T-helper 17 cell (primary cell): ENCODE measurements at places on chromosomes 3 and 15. TPM values are rescaled to one million over a fixed set of nuclear protein-coding genes. Genes with fewer than 3 reads are reported as not detected.

GRCh38 chr3:106590216-106590615 is 721.4 kb upstream of the CBLB start:
- no peak for DNase-seq

DNA sequence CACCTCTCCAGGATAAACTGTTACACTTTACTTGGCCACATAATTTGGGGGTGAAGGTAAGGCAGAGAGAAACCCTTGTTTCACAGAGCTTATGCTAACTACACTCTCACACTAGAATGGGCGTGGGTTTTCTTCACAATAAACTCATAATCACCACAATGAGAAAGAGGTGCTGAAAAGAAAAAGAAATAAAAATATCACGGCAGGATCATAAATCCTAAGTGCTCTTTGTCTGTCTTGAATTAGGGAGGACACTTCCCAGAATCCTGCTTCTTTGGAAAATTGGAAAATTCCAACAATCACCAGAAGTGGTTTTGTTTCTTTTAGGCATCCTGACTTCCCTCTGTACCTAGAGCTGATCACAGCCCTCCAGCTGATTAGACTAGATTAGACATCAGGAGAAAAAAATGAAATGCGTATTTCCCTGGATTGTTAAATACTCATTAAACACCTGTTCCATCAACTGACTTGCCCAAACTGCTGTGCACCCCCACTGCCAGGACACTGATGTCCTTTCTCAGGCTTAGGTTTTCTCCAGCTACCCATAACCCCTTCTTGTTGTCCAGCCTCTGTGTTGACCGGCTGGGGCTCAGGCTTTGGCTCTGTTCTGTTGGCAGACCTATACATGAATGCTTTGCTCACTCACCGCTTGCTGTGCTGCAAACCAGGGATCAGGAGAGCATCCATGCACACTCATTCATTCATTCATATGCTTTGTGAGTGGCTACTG is 41.6 kb upstream of the ACKR4 start:
- no peak for DNase-seq

DNA sequence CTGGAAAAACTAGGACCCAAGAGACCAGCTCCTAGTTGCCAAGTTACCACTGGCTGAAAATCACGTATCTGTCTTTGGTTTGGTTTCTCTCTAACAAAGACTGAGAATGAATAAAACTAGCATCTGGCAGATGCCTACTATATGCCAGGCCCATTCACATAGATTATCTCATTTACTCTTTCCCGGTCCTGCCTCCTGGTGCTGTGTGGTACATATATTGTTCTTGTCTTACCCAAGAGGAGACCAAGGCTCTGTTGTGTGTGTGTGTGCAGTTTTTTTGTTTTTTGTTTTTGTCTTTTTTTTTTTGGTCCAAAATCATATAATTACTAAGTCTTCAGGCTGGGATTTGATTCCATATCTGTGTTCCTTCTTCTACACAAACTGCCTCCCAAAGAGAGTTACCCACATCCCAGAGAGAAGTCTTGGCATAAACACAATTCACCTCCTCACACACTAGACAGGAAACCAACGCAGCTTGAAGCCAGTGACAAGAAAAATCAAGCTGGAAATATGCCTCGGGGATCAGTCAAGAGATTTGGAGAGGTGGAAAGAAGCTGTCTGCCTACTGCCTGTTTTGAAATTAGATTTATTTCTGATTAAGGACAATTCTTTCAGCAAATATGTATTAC is 891 bp downstream of the AHSG start:
- DNase-seq: no peak

DNA sequence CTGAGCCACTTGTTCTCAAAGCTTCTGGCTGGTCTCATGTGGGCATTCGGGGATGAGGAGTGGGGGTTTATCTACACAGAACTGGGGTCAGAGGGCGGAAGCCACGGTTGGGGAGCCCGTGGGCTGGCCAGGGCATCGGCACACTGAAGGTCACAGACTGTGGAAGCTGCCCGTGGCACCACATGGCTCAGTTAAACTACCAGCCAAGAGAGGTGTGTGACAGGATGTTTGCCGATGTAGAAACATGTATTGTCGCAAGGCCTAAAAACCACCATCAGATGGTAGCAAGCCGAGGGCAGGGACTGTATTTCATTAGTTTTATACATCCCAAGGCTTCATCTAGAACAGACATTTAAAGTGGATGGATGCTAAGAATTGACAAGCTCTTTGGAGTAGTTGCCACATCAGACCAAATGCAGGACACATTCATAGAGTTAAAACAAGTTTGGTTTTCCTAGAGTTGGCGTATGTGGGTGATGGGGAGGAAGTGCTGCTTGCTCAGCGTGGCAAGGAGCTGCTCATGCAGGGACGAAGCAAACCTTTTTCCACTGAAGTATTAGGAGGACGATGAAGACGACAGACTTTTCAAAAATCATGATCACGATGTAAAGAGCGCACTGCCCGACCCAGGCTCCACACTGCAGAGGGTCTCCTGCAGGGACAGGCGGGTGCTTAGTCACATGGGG is 9.6 kb upstream of the MUSTN1 start:
- no peak for DNase-seq

GRCh38 chr3:154872074-154872473 is 208.0 kb upstream of the MME start:
- DNase-seq: no peak

DNA sequence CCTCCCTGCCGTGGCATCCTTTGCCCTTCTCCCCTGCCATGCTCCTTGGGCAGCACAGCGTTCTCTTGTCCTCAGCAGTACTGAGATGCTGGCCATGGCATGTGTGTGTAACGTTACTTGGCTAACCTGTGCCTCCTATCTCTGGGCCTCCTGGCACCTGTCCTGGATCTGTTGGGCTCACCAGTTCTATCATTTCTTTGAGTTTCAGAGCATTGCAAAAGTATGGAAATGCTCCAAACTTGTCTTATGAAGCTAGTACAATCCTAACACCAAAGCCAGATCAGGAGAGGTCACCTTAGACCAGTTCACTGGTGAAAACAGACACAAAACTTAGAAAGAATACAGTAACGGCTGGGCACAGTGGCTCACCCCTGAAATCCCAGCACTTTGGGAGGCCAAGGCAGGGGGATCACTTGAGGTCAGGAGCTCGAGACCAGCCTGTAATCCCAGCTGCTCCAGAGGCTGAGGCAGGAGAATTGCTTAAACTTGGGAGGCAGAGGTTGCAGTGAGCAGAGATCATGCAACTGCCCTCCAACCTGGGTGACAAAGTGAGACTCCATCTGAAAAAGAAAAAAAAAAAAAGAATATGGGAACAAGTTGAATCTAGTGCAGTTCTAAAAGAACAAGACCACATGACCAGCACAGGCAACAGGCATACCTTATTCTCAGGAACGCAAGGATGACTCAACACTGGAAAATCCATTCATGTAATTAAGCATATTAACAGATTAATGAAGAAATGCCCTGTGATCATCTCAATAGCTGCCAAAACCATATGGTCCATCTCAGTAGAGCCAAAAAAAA is 62.4 kb upstream of the TRPM1 start:
- DNase-seq: no peak

GRCh38 chr15:69298354-69298696 is 387 bp upstream of the PAQR5 start:
- no peak for DNase-seq

DNA sequence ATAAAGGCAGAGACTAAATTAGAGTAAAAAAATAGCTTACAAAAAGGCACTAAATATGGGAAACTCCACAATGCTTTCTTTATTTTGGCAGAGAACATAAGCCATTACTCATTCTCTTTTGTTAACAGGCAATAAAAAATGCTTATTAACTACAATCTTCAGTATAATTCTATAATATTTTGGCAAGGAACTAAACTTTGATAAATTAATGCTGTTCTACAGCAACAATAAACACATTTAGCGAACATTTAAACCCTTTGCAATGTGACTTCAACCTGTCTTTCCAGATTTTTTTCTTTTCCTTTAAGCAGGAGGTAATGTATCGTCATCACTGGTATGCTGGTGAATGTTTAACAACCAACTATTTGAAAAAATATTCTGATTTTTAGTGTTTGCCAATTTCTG is 42.2 kb upstream of the POU1F1 start:
- DNase-seq: no peak

DNA sequence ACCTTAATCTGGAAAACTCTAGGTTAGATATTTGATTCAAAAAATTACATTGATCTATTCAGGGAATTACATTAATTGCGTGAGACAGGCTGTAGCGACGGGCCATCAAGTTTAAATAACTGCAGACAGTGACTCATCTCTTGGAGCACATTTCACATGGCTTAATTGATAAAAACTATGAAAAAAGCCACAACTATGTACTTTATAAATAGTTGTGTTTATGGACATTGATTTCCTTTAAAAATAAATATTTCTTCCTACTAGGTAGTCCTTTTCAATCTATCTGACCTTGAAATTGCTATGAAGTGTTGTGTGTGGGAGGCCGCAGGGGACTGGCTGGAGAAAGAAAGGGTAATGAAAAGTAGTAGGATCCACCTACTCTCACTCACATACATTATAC is 157.8 kb downstream of the IL1RAP start:
- no peak for DNase-seq

GRCh38 chr3:33105341-33105948 is 8.4 kb upstream of the CRTAP start:
- DNase-seq: no peak

DNA sequence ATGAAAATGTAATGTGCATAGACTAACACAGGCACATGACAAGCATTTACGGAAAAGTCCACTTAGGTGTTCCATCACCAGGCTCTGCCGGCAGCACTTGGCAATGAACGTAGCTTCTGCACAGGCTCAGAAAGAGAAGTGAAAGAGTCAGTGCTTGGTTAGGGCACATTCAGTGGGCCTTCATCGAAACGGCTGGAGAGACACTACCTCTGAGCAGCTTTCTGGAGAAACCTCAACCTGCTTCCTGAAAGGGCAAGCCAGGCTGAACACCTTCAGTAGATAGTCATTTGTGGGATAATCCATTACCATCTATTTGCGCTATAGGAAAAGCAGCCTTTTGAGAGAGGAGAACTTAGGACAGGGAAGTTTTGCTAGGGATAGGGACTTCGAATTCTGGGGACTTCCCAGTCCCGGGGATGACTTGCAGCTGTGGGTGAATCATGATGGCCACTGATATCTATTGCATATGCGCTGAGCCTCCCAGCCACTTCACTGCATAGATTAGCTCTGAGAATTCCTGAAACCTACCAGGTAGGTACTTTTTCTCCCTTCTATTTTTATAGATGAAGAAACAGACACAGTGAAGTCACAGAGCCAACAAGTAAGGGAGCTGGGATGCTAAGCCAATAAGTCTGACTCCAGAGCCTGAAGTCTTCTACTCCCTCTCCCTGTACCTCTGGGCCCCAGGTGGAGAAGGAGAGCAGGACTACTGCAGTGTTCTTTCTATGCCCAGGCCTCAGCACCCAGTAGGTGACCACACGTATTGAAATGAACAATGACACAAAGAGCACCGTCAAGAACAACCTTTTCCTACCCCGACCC is 4.2 kb upstream of the SH2D7 start:
- no peak for DNase-seq

DNA sequence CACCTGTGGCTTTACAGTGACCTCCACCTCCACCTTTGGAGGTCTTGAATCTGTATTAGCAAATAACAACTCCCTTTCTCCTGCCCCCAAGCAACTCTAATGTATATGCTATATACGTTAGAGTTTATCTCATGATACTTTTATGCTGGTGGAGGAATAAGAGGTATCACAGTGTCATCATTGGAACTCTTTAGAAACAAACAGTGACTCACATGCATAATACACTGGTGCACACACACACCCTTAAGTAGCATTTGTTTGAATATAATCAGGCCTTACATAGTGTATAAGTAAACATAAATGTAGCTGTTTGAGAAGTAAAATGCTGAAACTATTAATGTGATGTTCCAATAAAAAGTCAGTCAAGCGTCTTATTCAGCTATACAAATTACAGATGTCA is 280.2 kb upstream of the C2CD4B start:
- DNase-seq: no peak

DNA sequence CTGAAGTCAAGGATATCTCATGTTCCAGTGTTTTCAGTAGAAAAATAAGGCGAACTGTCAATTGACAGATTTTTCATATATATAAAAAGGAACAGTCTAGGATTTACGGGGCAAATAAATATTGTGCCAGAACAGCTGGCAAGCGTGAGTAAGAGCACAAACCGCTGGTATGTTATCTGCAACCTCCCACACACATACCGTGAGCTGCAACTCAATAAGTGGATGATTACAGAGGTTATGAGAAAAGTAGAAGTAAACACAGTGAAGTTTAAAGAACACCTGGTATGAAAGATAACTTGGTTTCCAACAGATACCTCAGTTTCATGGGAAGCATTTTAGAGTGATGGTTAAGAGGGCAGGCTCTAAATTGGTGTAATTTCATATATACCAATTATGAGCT is 733.4 kb downstream of the TUSC7 start:
- no peak for DNase-seq

GRCh38 chr3:53080612-53081205 is 34.8 kb upstream of the SFMBT1 start:
- DNase-seq: no peak

DNA sequence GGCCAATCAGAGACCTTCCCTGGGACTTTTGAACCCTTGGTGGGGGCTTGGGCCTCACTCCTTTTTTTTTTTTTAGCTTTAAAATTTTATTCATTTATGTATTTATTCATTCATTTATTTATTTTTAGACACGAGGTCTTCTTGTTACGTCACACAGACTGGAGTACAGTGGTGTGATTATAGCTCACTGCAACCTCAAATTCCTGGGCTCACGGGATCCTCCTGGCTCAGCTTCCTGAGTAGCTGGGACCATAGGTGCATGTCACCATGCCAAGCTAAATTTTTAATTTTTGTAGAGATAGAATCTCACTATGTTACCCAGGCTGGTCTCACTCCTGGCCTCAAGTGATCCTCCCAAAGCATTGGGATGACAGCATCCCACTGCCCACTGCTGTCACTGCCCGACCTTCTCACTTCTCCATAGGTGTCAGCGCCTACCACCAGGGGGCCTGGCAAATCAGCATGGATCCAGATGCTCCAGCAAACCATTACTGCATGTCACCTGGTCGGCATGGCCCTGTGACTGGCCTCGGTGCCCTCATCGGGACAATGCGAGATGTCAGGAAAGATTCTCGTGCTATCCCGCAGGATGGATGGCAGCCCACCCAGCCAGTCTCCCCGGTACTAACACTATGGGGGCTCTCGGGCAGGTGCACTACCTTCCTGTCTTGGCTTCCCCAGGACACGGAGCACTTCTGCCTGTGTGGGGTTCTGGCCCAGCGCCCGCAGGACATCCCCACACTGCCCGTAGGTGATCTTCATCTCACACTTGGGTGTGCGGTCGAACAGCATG is 3.0 kb downstream of the MYL3 start:
- peak; percentile 6 for DNase-seq

Gene ACTRT3
- not detected for total RNA-seq

Gene OGG1
- 18.4 TPM for total RNA-seq

Gene KIF9
- total RNA-seq: 15.3 TPM

Gene CLCN2
- total RNA-seq: 4.6 TPM

Gene ITGA11
- total RNA-seq: 0.17 TPM

Gene QTRT2
- 43.4 TPM for total RNA-seq
